ENCODE measurements at places on chromosomes 7 and 10. TPM values are rescaled to one million over a fixed set of nuclear protein-coding genes. Genes with fewer than 3 reads are reported as not detected.

DNA sequence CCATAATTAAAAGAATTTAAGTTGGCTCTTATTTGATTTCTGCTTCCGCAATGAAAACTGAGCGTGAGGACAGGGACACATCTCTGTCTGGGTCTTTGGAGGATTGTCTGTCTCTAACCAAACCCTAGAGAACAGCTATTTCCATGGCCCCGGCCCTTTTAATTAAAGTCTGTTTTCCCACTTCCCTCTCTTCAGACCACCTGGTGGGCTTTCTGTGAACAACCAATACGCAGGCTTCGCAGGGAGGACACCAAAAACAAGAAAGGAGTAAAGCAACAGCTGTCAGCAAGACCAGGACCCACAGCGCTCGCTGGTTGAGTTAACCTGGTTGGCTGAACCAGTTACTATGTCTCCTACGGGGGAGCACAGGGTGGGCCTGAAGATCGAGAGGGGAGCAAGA is 217.1 kb upstream of the FRMD4A start:
- no peak for DNase-seq
- H3K27me3 ChIP-seq = no peaks in the 10 kb centered on the region
- no peaks in the 10 kb centered on the region for H3K36me3 ChIP-seq
- no peak overlapping the region for H3K27ac ChIP-seq

- no peaks in the 10 kb centered on the region for H3K27me3 ChIP-seq
- no peak overlapping the region for H3K4me3 ChIP-seq
- H3K4me1 ChIP-seq = peaks cover 27% of the 10 kb centered on the region
- H3K36me3 ChIP-seq = no peaks in the 10 kb centered on the region
These were observed 1.6 kb upstream of the CYTH3 start for GRCh38 chr7:6273917-6274630.

GRCh38 chr10:71978476-71978875 is 14.3 kb downstream of the CHST3 start:
- no peak overlapping the region for H3K27ac ChIP-seq
- H3K36me3 ChIP-seq = no peaks in the 10 kb centered on the region
- no peaks in the 10 kb centered on the region for H3K27me3 ChIP-seq
- DNase-seq = no peak

GRCh38 chr10:124802313-124802675 is 675 bp downstream of the ABRAXAS2 start:
- H3K4me3 ChIP-seq = peak overlapping the region; percentile 98
- no peak for DNase-seq
- H3K4me1 ChIP-seq = peaks cover 15% of the 10 kb centered on the region
- no peaks in the 10 kb centered on the region for H3K36me3 ChIP-seq
- H3K27ac ChIP-seq = peak overlapping the region; percentile 75
- no peaks in the 10 kb centered on the region for H3K27me3 ChIP-seq

- no peak for DNase-seq
- H3K36me3 ChIP-seq = peaks cover 35% of the 10 kb centered on the region
- no peaks in the 10 kb centered on the region for H3K27me3 ChIP-seq
- H3K27ac ChIP-seq = peak overlapping the region; percentile 64
- H3K4me1 ChIP-seq = peaks cover 11% of the 10 kb centered on the region
These were observed 566 bp downstream of the MAD1L1 start for GRCh38 chr7:2231992-2232765.

Gene AKR1C1
- total RNA-seq = 2.1 TPM

- no peak overlapping the region for H3K4me3 ChIP-seq
- DNase-seq = no peak
- no peaks in the 10 kb centered on the region for H3K36me3 ChIP-seq
- no peaks in the 10 kb centered on the region for H3K27me3 ChIP-seq
These were observed 1200.3 kb upstream of the LRRN3 start for GRCh38 chr7:109890622-109891021.

GRCh38 chr10:81831060-81831459 is 43.9 kb upstream of the NRG3 start:
- no peak for DNase-seq
- no peak overlapping the region for H3K27ac ChIP-seq
- H3K36me3 ChIP-seq = no peaks in the 10 kb centered on the region
- no peaks in the 10 kb centered on the region for H3K4me1 ChIP-seq
- H3K27me3 ChIP-seq = no peaks in the 10 kb centered on the region

Gene GTF2I
- total RNA-seq = 164 TPM

- H3K27me3 ChIP-seq = no peaks in the 10 kb centered on the region
- no peaks in the 10 kb centered on the region for H3K36me3 ChIP-seq
- no peak overlapping the region for H3K27ac ChIP-seq
- H3K4me1 ChIP-seq = peaks cover 14% of the 10 kb centered on the region
These were observed 7.0 kb upstream of the CSGALNACT2 start for GRCh38 chr10:43131256-43131655.

- peaks cover 6% of the 10 kb centered on the region for H3K27me3 ChIP-seq
- H3K4me1 ChIP-seq = peaks cover 13% of the 10 kb centered on the region
- H3K4me3 ChIP-seq = no peak overlapping the region
- H3K36me3 ChIP-seq = no peaks in the 10 kb centered on the region
These were observed 10.3 kb downstream of the HTRA1 start for GRCh38 chr10:122471531-122472177.

Gene SORBS1
- 3.4 TPM for total RNA-seq

Gene AMZ1
- not detected for total RNA-seq

Gene FKBP6
- total RNA-seq = not detected

- no peak overlapping the region for H3K4me3 ChIP-seq
- no peaks in the 10 kb centered on the region for H3K36me3 ChIP-seq
- H3K4me1 ChIP-seq = no peaks in the 10 kb centered on the region
- no peak overlapping the region for H3K27ac ChIP-seq
These were observed 823.5 kb upstream of the POM121L12 start for GRCh38 chr7:52211930-52212329.

DNA sequence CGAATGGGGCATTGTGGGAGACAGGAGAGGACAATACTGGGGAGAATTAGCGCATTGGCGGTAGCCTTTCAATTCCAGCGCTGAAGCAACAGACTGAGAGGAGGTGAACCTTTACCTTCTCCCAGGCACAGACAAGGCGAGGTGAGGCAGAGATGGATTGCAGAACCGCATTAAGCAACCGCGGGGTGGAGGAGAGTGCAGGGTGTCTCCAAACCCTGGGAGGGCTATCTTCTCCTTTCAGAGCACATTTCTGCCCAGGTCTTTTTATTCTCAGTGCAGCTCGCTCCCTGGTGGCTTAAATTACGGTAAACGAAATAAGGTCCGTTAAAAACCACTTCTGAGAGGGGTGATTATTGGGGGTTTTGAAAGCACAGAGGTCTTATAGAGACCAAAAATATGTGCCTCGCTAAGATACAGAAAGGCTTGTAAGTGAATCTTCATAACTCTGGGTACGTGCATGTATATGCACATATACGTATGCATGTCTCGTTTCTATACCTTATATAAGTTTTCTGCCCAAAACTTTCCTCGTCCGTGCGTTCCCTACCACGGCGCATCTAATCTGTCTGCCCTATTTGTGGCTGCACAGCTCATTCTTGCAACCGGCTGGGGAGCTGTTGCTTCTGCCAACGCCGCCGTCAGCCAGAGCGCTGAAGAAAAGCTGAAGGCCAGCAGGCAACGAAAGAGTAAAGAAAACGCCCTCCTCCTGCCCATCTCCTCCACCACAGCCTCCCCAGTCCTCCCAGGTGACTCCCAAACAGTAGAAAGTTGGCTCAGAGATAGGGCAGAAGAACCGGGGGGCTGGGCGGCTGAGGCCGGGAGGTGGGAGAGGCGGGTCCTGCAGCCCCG is 895 bp upstream of the ZNF804B start:
- H3K27ac ChIP-seq = no peak overlapping the region
- H3K27me3 ChIP-seq = no peaks in the 10 kb centered on the region
- no peaks in the 10 kb centered on the region for H3K36me3 ChIP-seq
- DNase-seq = no peak

DNA sequence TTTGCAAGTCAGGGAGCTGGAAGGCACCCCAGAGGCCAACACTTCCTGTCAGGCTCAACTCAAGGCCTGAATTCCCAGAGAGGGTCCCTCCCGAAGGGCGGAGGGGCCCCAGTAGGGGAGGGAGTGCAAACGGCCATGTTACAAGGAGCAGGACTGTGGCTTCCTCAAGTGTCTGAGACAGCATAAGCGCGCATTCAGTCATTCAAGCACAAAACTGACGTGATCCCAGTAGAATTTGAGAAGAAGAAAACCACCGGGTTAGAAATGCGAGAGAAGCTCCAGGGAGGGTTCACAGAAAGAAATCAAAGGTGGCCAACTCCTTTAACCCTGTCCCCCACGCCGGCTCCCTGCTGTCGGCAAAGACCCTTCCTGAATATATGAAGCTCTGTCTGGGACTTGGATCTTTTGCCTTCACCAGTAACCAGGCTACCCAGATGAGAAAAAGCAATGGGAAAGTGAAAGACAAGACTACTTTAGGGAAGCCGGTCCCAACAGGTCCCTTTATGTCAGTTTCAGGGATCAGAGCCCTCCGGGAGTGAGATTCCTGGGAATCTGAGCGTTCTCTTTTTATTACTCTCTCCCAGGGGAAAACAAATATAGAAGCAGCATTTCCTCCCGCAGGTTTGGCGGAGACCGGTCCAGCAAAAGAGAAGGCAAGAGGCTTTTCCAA is 1.3 kb downstream of the AFAP1L2 start:
- peaks cover 8% of the 10 kb centered on the region for H3K4me1 ChIP-seq
- no peaks in the 10 kb centered on the region for H3K36me3 ChIP-seq
- no peak for DNase-seq
- H3K27ac ChIP-seq = no peak overlapping the region

DNA sequence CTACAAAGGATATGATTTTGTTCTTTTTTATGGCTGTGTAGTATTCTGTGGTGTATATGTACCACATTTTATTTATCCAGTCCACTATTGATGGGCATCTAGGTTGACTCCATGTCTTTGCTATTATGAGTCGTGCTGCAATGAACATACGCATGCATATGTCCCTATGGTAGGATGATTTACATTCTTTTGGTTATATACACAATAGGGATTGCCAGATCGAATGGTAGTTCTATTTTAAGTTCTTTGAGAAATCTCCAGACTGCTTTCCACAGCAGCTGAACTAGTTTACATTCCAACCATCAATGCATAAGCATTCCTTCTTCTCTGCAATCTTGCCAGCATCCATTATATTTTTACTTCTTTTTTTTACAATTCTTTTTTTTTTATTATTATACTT is 35.6 kb upstream of the FAM13C start:
- H3K36me3 ChIP-seq = no peaks in the 10 kb centered on the region
- no peak overlapping the region for H3K4me3 ChIP-seq
- no peaks in the 10 kb centered on the region for H3K4me1 ChIP-seq

GRCh38 chr7:95250571-95250970 is 73.8 kb downstream of the PON1 start:
- H3K36me3 ChIP-seq = no peaks in the 10 kb centered on the region
- H3K4me3 ChIP-seq = no peak overlapping the region
- no peak for DNase-seq
- no peak overlapping the region for H3K27ac ChIP-seq
- H3K4me1 ChIP-seq = no peaks in the 10 kb centered on the region

GRCh38 chr10:113802997-113803396 is 50.9 kb downstream of the DCLRE1A start:
- H3K27me3 ChIP-seq = peaks cover 6% of the 10 kb centered on the region
- H3K4me3 ChIP-seq = no peak overlapping the region
- H3K4me1 ChIP-seq = no peaks in the 10 kb centered on the region
- H3K27ac ChIP-seq = no peak overlapping the region

Gene VWDE
- total RNA-seq = 13.7 TPM

Gene TMEM273
- not detected for total RNA-seq

Gene VIPR2
- 0.10 TPM for total RNA-seq

- H3K4me1 ChIP-seq = peaks cover 4% of the 10 kb centered on the region
- H3K27ac ChIP-seq = no peak overlapping the region
- no peaks in the 10 kb centered on the region for H3K27me3 ChIP-seq
- H3K4me3 ChIP-seq = no peak overlapping the region
- DNase-seq = no peak
These were observed 61.7 kb upstream of the CCNY start for GRCh38 chr10:35274498-35275060.

DNA sequence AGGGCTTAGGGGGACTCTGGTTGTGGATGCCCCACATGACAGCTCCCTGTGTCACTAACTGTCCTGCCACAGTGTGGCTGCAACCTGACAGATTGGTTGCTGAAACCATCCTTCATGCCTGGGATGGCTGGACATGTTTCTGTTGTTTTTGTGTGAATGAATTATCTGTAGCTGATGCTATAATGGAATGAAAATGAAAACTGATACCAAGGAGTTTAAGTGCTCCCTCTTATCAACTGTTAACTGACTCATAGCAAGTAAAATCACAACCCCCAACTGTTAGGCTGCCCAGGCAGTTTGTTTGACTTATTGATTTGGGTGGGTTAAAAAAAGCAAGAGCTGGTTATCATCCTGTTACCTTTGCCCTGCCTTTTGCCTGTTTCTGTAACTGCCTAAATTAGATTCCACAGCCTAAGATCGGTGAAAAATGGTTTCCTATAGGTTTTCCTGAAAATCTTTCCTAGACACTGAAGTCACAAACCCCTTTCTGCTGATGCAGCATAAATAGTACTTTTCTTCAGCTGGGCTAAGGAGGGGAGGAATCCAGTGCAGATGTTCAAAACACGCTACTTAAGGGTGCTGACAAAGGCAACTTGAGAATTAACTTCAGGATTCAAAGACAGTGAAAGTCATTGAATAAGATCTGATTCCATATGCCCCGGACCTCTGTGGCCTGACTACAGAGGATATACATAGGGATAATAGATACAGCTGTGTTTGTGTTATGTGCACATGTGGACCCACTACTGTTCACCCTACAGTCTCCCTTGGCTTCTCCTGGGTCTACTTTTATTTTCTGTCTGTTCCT is 5.7 kb downstream of the FRAT2 start:
- H3K27ac ChIP-seq = 0 out of 2 replicates have a peak overlapping the region, but pooled peaks have one; percentile 22
- H3K4me1 ChIP-seq = peaks cover 27% of the 10 kb centered on the region
- no peaks in the 10 kb centered on the region for H3K27me3 ChIP-seq
- no peaks in the 10 kb centered on the region for H3K36me3 ChIP-seq

Gene ITGB8
- 2.4 TPM for total RNA-seq

- H3K4me1 ChIP-seq = no peaks in the 10 kb centered on the region
- H3K27ac ChIP-seq = no peak overlapping the region
- H3K36me3 ChIP-seq = no peaks in the 10 kb centered on the region
These were observed 50.9 kb upstream of the A1CF start for GRCh38 chr10:50936335-50936734.

- peaks cover 37% of the 10 kb centered on the region for H3K27me3 ChIP-seq
- no peak overlapping the region for H3K4me3 ChIP-seq
- H3K27ac ChIP-seq = no peak overlapping the region
- peaks cover 2% of the 10 kb centered on the region for H3K4me1 ChIP-seq
- DNase-seq = no peak
These were observed 14.3 kb downstream of the ADAM12 start for GRCh38 chr10:126373972-126374371.
